ENCODE measurements at places on chromosomes 11 and 22.

DNA sequence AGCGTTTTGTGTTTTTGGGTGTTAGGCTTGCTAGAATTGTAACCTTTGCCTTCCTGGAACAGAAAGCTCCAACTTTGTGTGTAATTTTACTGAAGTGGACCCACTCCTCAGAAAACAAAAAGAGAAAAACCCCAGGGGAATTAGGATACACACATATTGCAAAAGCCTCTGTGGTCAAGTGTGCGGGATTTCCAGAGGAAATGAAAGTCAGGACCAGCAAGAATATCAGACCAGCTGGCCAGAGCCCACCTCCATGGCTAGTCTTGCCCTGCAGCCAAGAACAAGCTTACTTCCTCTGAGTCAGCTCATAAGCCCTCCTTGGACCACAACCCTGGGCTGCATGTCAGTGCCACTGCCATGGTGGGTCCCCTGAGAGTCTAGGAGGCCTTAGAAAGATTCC lies 37.0 kb upstream of the FTH1 start:
- peak; percentile 57 for DNase-seq

DNA sequence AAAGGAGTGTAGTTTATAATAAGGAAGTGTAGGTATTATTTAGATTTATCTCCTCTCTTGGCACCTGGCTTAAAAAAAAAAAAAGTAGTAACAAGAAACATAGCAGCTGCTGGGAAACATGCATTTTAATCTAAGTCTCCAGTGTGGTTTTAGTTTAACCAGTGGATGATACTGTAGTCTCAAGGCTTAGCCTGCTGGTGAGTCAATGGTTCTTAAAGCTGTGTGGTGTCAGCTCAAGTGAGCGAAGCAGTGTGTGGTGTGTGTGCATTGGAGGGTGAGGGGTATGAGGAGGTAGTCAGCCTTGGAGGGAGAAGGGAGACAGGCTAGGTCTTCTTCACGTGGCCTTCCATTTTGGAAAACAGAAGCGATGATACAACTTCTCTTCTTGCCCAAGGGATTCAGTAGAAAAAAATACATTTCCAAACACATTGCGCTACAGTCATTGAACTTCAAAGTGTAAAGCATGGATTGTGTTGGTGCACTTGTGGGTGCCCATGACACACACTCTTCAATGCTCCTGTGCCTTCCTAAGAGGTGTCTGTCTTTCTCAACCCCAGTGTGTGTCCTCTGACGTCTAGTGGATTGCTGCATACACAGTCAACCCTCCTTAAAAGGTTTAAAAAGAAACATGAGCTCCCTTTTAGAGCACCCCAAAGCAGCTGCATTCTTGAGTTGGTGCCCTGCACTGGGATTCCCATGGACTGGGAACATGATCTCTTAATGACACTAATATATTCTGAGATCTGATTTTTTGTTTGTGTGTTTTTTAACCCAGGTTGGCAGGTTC lies 40.1 kb downstream of the ZBTB16 start:
- DNase-seq: no peak

DNA sequence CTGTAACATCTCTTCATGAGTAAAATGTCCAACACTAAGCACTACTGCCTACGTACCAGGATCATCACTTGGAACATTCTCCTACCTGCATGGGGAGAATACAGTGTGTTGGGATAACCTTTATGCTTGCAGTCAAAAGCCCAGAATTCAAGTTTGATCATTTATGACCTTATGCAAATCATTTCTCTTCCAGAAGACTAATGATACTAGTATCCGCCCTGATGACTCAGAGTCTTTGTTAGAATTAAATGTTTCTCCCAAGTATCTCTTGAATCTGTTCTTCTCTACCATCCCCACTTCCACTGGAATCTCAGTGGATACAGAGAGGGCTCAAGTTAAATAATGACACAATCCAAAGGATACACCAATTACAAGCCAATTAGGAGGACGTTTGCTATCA lies 12.4 kb downstream of the MAJIN start:
- DNase-seq: no peak

GRCh38 chr11:57303280-57303989 lies 21.3 kb downstream of the TNKS1BP1 start:
- DNase-seq: no peak

DNA sequence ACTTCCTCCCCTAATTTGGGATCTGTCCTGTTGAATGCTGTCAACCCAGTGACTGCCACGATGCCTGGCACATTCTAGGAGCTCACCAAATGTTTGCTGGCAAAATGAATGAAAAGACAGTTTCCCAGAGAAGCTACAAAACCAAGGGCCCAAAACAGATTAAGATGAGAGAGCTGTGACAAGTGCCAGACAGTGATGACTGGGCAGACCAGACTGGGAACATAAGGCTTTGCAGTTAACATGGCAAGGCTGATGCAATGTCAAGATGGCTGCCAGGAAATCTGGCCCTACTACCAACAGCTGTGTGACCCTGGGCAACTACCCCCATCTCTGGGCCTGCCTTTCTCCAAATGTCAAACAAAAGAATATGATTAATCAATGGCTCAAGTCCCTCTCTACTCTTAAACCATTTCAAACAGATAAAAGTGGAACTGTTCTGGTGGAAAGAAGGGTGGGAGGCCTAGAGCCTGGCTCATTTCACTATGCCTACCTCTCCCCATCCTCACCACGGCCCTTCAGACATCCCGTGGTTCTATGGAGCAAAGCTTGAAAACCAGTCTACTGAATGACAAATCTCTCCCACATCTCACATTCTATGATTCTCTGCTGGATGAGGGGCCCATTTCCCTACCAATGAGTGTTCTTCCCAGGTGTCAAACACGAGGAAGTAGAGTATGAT lies 12.8 kb downstream of the AP1B1 start:
- DNase-seq: no peak

- DNase-seq: no peak
Measured at GRCh38 chr11:25787416-25787815, 544.5 kb upstream of the ANO3 start.

- no peak for DNase-seq
Measured at GRCh38 chr22:37256075-37256726, 12.1 kb upstream of the RAC2 start.

DNA sequence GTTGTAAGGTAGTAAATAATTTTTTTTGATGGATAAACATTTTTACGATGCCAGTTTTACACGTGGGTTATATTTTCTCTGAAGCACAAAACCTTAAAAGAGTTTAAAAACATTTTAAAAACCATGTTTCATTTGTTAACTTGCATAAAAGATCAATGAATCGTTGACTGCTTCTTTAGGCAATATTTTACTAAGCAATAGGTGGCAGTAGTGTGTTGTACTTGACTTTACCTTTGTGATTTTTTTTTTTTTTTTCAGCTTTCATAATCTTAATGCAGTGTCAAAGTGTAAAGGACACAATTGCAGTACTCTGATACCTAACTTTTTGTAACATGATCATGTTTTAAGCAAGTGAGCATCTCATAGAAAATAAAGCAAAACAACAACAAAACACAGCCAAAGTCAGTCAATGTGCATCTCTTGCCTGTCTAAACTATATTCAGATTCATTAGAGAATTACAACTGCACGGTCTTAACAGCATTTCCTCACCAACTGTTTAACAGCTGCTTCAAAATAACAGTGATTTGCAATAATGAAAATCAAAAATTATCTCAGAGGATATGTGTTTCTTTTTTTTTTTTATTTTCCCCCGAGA lies 27.7 kb downstream of the DNAJC24 start:
- no peak for DNase-seq

GRCh38 chr11:22920939-22921565 lies 60.8 kb upstream of the CCDC179 start:
- peak; percentile 2 for DNase-seq

DNA sequence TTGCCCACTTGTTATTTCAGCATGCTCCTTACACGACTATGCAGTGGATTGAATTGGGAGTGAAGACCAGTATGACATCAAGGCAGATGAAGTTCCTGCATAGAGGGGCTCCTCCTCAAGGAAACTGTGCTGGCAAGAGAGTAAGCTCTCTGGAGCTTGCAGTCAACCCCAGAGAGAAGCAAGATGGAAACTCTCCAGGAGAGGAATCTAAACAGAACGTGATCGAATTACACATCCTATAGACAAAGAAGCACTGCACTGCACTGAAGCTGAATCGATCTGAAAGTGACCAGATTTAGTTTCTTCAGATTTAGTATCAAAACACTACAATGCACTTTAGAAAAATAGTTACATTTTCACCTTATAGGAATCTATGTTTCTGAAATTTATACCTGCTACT lies 947.7 kb upstream of the TENM4 start:
- no peak for DNase-seq

- DNase-seq: peak; percentile 24
Measured at GRCh38 chr11:103662880-103663279, 373.6 kb upstream of the DDI1 start.

DNA sequence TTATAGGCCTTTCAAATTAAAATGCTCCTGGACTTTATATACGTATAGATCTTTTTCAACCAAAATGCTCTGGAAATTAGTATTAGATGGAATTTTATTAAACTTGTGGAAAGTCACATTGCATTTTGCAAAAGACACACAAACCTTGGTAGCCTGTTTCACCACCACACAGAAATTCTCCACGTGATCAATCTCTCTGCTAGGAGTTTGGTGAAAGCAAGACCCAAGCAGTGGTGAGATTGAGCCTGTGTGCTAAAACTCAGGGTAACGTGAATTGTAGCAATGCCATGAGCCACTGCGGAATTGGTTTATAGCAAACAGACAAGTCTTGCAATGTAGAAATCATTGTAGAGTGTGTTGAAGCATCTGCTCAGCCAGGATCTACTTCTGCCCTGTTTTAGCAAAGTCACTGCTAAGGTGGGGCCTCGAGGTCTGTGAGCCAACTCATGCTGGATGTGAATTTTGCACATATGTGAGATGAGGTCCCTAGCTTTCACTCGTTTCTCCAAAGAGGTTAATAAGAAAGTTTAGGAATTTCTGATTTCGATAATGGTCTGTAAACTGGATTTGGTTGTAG lies 184.8 kb downstream of the DBX1 start:
- no peak for DNase-seq

GRCh38 chr11:113484223-113484622 lies 9.0 kb upstream of the DRD2 start:
- no peak for DNase-seq

Measured in CD4-positive, alpha-beta T cell treated with Interleukin-4 for 1 hour (primary cell).